ENCODE measurements at places on chromosomes 5 and 9.
A peak's percentile ranks its signal among the peaks of the same experiment; 100 is the strongest.

DNA sequence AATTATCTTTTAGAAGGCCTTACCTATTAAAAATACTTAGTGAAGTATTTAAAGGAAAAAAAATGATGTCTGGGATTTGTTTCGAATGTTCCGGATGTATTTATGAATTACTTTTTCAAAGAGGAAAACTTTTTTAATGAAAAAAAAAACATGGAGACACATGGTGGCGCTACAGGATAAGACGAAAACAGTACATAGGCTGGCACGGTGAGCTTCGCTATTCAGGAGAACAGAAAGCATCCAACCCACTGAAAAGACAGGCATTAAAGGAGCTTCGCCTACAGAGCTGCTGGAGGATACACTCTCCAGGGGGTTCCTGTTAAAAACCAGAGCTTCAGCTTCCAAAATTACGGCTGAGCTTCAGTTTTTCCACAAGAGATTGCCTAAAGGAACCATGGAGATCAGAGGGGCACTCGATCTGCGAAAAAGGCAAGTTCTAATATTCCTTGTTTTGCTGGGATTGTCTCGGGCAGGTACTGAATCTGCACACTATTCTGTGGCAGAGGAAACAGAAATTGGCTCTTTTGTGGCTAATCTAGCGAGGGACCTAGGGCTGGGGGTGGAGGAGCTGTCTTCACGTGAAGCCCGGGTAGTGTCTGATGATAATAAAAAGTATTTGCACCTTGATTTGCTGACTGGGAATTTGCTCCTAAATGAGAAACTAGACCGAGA lies at the start of gene PCDHB14:
PCDHB14 (plus strand) TSS at position 232 of the 672 bp plus-strand sequence; CDS start at position 395, 163 bp downstream.
- peak; percentile 45 for DNase-seq

- DNase-seq: no peak
Measured at GRCh38 chr5:133353741-133354140, 258.6 kb downstream of the FSTL4 start.

GRCh38 chr5:126811515-126812198 lies 34.7 kb downstream of the LMNB1 start:
- DNase-seq: no peak

- no peak for DNase-seq
Measured at GRCh38 chr5:140243706-140244250, 59.1 kb downstream of the PFDN1 start.

GRCh38 chr9:87516222-87516925 lies 18.7 kb downstream of the DAPK1 start:
- peak; percentile 41 for DNase-seq

GRCh38 chr5:51395245-51395644 lies 12.0 kb downstream of the ISL1 start:
- no peak for DNase-seq

DNA sequence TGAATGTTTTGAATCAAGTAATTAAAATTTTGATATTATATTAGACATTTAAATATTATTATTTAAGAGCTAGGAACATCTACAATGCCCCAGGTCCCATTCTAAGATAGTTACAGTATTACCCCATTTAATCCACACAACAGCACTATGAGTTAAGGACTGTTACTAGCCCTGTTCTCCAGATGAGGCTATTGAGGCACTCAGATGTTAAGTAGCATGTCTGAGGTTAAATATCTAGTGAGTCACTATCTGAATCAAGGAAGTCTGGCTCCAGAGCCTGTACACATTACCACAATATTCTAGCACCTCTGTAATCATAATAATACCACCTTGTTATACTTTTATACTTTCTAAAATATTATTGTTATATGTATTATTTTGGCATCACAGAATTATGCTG lies 304.6 kb downstream of the PDE4D start:
- DNase-seq: no peak

DNA sequence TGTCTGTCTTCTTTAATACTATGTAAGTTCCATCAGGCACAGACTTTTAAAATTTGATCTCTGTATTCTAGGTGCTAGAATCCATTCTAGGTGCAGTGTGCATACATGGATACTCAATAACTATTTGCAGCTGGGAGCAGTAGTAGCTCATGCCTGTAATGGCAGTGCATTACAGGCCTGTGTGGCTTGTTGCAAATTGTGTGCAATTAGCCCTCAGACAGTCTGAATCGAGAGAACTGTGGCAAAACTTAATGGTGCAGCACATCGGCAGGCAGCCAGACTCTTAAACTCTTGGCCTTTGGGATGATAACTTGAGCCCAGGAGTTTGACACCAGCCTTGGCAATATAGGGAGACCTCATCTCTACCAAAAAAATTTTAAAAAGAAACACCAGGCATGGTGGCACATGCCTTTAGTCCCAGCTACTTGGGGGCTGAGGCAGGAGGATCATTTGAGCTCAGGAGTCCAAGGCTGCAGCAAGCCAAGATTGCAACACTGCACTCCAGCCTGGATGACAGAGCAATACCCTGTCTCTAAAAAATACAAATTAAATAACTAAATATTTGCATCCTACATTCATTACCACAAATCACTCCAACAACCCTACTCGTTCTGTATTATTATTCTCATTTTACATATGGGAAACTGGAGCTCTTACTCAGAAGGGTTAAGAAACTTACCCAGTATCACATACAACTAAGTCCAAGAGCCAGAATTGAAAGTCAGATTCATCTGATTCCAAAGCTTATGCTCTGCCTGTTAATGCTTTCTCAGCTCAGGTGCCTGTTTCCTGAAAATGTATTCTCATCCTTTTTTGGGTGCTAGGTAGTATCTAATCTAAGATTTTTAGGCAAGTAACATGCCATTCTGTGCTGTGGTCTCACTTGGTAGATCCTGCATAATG lies 30.1 kb downstream of the PRKACG start:
- DNase-seq: peak; percentile 28

DNA sequence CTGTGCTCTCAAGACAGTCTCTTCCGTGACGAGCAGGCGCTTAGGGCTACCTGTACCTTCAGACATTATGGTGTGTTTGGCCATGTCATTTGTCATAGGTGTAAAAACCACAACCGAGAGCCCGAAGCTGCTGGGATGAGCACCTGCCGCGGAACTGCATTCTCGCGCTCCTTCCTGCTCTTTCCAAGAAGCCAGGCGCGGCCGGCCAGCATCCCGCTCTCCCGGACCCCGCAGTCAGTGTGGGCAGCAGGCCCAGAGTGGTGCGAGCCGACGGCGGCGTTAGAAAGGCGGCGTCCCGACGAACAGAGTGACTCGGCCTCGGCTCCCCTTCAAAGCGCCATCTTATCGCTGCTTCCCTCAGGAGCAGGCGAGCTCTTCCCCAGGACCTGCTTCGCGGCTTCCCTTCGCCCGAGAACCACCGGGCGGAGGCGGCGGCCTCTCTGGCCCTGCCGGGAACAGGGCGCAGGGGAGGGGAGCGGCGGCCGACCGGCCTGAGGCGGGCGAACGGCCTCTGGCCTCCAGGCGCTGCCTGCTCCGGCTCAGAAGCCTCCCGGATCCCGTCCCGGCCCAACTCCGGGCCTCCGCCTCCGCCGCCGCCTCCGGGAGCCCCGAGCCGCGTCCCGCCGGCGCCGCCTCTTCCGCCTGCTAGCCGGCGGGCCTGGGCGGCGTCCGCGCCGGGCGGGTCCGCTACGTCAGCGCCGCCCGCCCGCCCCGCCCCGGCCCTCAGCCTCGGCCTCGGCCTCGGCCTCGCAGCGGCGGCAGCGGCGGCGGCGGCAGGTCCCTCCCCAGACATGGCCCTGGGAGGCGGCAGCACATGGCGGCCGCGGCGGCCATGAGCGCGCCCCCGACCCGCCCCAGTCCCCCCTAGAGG lies at the start of gene FAM120A:
FAM120A (plus strand) TSS at position 741 of the 871 bp plus-strand sequence. CDS start 231 bp downstream, outside the sequence.
- peak; percentile 38 for DNase-seq

DNA sequence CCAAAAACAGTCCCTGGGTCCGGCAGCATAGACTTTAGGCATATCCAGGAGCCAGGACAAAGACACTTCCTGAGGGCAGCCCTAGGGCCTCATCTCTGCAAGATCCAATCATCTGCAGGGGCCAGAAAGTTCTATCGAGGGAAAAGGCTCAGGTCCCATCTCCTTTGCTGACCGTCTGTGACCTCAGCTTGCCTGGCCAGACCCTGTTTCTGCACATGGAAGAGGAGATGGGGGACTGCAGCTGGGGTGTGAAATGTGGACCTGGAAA lies 51.0 kb upstream of the FCN1 start:
- DNase-seq: no peak

GRCh38 chr5:54455413-54456157 lies at the start of gene HSPB3:
HSPB3 (plus strand) TSS chr5:54455699; CDS start chr5:54455790, 91 bp downstream.
- no peak for DNase-seq

DNA sequence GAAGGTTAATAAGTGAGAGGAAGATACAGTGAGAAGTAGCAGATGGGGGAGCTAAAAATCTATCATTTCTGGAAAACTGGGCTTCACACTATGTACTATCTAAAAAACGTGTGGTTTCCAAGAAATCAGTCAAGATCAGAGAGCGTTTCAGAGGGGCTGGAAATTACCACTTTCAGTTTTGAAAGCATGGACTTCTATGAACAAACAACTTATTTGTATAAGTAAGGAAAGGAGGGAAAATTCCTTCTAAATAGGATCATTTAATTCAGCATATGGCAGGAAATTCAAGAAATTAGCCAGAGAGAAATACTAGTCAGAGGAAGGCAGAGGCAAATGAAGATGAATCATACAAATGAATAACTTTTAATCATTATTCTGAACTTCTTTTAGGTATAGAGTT lies 11.3 kb downstream of the TNC start:
- no peak for DNase-seq

DNA sequence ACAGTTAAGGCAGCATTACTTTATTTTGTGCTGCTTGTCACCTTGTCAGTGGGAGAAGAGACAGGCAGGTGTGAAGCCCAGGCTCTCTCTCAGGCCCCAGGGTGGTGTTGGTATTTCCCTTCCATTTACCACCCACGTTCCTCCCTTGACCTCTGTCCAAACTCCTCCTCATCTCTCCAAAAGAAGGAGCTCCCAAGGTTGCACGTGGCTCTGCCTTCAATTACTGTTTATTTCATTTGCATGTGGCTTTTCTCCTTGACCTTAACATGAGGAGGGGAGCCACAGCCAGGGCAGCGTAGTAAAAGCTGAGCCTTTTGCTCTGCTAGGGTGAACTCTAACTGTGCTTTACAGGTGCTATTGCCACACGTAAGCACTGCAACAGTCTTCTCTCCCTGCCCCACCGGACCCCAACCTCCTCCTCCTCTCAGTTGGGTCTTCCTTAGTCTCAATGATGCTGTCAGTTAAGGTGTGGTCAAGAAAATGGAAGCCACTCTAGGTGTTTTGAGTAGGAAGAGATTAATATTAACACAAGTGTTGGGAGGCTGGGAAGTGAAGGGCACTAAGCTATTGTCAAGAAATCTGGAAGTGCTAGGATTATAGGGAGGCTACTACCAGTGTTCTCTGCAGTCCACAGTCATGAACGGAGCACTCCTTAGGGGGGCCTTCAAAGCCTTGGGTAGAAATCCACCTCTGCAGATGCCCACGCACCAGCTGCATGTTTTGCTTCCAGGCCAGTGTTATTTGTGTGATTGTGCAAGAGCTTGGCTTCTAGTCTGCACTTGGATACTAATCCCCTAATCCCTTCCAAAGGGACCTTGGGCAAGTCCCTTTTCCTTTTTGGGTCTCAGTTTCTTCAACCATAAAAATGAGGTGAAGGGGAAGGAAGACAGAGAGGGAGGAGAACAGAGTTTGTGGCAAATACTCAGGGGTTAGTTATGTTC lies 3.9 kb upstream of the ALDH1B1 start:
- peak; percentile 44 for DNase-seq

- DNase-seq: no peak
Measured at GRCh38 chr5:115514220-115514619, 30.4 kb downstream of the FEM1C start.

- DNase-seq: no peak
Measured at GRCh38 chr5:174789596-174789995, 65.2 kb downstream of the MSX2 start.

- DNase-seq: no peak
Measured at GRCh38 chr5:6166698-6167394, 211.5 kb downstream of the MED10 start.

- DNase-seq: no peak
Measured at GRCh38 chr9:115104908-115105307, 13.0 kb downstream of the TNC start.

GRCh38 chr9:135835131-135835530 lies 72.2 kb downstream of the CAMSAP1 start:
- DNase-seq: no peak

DNA sequence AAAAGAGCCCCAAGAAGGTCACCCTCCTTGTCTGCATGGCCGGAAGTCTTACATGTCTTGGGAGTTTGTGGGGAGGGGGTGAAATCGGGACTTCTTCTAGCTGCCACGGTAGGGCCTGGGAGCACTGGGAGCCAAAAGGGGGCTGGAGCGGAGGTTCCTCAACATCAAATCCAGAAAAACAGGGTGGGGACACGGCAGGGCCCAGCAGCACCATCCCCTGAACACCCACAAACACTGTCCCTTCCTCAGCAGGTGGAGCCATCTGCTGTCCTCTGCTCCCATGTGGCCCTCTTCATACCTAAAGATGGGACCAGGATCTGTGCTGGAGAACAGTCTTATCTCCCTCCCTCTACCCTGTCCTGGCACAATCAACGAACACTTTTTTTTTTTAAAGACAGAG lies 2.7 kb downstream of the TERT start:
- DNase-seq: no peak

DNA sequence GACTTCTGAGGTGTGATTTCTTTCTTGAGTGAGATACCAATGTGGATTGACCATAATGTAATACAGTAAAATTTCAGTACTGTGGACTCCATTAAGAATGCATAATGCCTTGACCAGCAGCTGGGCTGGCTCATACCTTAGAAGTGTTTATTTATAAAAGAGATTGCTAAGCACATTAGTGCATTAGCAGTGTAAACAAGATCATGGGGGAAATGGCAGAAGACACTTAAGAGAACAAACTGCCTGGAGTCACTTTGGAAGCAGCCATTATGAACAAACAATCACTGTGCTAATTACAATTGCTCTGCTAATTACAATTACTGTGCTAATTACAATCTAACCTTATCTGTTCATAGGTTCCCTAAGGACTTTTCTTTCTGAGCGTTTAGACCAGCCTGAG lies 104.2 kb downstream of the TRIM32 start:
- no peak for DNase-seq

GRCh38 chr9:129109537-129109903 lies 1.1 kb downstream of the CRAT start:
- peak; percentile 41 for DNase-seq

GRCh38 chr5:167156446-167156845 lies 1135.0 kb upstream of the WWC1 start:
- no peak for DNase-seq

DNA sequence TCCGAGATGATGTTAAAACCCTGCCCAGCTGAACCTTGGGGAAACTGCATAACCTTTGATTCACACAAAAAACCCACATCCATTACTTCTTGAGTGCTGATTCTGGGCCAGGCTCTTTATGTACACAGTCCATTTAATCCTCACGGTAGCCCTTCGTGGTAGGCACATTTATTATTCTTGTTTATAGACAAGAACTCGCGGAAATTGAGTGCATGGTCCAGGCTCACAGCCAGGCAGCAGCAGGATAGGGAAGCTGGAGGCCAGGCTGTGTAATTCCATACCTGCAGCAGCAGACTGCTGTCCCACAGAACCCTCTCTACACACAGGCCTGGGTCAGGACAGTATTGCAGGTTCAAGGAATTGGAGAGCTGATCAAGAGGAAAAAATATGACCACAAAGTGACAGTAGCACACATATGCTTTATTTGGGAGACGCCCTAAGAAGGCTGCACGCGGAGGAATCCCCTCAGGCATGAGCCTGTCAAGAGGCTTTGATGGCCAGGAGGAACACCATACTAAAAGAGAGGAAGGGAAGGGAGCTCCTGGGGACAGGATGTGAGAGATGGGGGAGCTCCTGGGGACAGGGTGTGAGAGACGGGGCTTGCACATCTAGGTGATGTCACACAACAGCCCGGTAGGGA lies 28.4 kb upstream of the FAM120A start:
- DNase-seq: no peak

All from HepG2 (cell line).